AG04449 (cell line): ENCODE measurements at places on chromosomes 7 and 10.

DNA sequence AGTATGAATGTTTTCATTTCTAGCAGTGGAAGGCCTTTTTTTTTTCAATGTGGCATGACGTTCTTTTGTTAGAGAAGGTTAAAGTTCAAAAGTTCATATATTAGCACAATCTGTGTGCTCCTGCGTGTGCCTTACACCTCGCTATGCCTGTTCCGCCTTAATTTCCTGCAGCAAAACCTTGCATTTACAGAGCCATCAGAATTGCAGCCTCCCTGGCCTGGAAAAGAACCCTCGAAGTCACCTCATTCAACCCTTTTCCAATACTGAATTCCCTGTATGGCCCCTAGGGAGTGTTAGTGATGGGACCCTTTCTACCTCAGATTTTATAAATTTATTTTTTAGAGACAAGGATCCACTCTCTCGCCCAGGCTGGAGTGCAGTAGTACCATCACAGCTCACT is 103.5 kb upstream of the ZNF438 start:
- DNase-seq: no peak

DNA sequence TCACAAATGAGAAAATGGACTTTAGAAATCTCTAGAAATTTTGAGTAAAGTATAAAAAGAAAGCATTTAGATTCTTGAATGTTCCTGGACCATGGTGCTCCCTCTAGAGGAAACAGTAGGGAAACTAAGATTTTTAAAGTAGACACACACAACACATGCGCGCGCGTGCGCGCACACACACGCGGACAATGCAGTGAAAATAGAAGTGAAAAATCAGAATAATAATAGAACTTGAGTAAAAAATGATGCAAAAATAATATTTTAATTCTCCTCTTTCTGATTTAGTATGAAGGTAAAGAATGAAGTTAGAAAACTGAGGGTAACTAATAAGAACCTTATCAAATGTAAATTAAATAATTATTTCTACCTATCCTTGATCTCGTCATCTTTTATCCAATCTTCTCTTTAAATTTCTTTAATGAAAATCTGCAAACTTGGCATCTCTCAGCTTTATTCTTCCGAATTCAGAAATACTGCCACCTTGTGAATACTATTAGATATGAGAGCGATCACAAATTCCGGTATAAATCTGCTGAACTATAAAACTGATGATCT is 117.0 kb upstream of the AMPH start:
- no peak for DNase-seq

- no peak for DNase-seq
Measured at GRCh38 chr7:139574618-139575337, 51.3 kb downstream of the CLEC2L start.

GRCh38 chr7:37320848-37321468 is 127.7 kb downstream of the ELMO1 start:
- DNase-seq: no peak

GRCh38 chr7:11858622-11859302 is 26.8 kb upstream of the THSD7A start:
- DNase-seq: no peak

DNA sequence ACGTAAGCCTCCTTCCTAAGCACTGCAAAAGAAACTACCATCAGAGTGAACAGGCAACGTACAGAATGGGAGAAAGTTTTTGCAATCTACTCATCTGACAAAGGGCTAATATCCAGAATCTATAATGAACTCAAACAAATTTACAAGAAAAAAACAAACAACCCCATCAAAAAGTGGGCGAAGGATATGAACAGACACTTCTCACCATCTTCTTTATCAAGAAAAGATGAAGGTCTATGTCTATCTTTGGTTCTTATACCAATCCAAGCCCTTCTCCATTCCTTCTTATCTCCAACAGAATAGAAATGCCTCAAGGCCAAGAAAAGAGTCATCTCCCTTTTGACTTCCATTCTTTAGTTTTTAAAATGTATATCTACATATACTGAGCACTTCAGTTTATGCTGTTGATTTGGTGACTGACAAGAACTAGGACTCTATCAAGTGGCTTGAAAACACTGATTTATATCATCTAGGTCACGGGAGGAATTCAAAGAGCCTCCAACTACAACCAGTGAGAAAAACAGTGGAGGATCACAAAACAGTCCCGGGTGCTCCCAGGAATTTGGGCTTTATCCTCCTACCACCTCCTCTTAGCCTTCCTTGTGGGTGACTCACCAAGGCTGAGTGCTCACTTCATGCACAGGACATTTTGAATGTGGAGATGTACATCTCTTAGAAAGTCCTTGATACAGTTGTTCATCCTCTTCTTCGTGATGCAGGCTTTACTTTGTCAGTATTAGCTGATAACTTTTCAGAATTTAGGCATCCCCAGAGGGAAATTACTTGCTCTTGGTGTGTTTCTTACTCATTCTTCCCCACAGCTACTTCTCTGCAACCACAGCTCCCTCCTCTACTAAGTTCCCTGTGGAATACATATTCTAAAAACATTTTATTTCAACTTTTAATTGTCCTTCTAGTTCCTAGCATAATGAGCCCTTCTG is 15.4 kb downstream of the TAS2R41 start:
- no peak for DNase-seq

GRCh38 chr10:18226336-18226735 is 86.1 kb downstream of the CACNB2 start:
- no peak for DNase-seq

DNA sequence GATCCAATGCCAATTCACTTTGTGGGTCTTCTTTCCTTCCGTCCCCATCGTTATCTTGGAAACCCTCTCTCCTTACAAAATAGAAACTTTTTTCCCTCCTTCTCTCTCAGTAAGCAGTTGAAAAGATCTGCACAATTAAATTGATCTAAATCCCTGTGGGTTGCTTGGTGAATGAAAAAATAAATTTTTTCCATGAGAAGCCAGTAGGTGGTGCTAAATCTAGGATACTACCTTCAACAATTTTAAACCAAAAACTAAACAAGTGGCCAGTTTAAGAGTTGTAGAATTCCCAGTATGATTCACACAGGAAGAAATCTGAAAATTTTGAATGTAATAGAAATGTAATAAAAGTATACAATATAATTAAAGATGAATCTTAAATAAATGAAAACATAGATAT is 990.3 kb upstream of the ZNF722 start:
- no peak for DNase-seq

DNA sequence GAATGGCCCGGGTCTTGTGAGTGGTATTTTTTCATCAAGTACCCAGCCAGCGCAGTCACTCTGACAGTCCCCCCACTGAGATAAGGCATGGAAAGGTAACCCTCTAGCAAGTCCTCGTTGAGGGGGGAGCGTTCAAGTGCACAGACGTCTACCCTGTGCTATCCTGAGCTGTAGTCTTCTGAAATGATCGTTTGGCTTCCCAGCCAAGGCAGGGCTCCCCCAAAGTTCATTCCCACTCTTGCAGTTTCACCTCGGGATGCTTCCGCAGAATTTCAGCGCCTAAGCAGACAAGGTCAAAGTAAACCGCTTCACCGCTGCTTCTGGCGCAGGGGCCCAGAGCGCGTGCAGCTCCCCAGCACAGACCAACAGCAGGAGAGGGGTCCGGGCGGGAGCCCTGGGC is 1.8 kb downstream of the INSYN2A start:
- DNase-seq: no peak
